ENCODE measurements at places on chromosomes 11 and 22.

DNA sequence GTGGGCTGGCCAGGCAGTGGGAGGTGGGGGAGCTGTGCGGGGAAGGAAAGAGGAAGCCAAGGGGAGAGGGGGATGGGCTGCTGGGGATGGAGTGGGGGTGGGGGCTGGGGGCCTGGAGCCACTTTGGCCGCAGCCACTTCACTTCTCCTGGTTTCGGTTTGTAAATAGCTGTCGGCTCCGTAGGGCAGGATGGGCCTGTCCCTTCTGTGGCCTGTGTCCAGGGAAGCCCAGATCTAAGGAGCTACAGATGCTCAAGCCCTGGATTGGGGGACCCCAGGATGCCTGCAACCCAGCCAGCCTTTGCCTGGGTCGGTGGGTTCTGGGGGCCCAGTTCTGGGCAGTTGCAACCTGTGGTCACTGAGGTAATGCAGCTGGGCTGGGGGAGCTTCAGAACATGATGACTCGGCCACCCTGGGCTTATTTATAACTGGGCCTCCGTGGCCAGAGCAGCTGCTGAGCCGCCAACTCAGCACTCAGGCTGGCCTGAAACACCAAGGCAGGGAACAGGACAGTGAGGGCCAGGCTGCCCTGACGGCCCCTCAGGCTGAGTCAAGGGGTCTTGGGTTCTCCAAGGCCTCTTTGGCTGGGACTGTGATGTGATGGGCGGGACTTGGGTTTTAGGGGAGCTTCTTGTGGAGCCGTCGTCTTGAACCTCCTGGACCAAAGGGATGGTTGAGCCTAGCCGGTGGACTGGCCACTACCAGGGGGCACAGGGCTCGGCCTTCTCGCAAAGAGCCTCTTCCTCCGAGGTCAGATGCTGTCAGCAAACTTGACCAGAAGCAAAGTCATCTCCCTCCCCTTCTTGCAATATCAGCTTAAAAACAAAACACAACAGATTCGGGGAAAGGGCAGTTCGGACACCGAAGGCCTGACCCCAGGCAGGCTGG is 15.0 kb upstream of the SLC39A13 start:
- DNase-seq = peak; percentile 83

GRCh38 chr11:19770277-19770676 is 57.6 kb downstream of the NAV2 start:
- no peak for DNase-seq

GRCh38 chr22:35684270-35684700 is 33.4 kb upstream of the APOL5 start:
- no peak for DNase-seq

DNA sequence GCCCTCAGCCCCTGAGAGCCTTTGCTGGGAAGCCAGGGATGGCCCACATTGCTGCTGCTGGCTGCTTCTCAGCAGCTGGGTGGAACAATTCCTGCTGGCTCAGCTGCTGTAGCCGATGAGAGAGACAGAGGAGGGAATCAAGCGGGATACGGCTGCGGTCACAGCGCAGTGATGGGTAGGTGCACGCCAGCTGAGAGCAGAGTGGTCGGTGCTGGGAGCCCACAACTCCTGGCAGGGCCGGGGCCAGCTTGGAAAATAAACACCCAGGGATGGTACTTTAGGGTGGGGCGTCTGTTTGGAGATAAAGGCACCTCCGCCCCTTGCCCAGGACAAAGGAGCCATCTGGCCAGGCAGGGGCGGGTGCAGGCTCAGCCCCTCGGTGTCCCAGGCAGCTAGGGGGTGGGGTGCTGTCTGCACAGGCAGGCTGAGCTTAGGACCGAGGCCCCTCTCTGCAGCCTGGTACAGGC is 480.5 kb downstream of the MIAT start:
- DNase-seq = no peak

- peak; percentile 70 for DNase-seq
Observed at GRCh38 chr22:46081831-46082210, 68.5 kb upstream of the PPARA start.

- no peak for DNase-seq
Observed at GRCh38 chr11:122207505-122207904, 91.5 kb upstream of the BLID start.

Measured in cardiac septum (tissue), 1 donor.